Activated effector memory CD4-positive, alpha-beta T cell treated with Interleukin-2 at 50 U/mL for 16 hours (primary cell): ENCODE measurements at places on chromosomes 4 and X.

- no peak for DNase-seq
Measured at GRCh38 chr4:40199179-40199670, 2.4 kb downstream of the RHOH start.

GRCh38 chr4:86834901-86835300 is 14.3 kb downstream of the SLC10A6 start:
- DNase-seq: no peak

- DNase-seq: no peak
Measured at GRCh38 chrX:110425222-110426154, 66.8 kb downstream of the RTL9 start.

GRCh38 chr4:181509073-181509472 is 734.1 kb upstream of the TENM3 start:
- no peak for DNase-seq

DNA sequence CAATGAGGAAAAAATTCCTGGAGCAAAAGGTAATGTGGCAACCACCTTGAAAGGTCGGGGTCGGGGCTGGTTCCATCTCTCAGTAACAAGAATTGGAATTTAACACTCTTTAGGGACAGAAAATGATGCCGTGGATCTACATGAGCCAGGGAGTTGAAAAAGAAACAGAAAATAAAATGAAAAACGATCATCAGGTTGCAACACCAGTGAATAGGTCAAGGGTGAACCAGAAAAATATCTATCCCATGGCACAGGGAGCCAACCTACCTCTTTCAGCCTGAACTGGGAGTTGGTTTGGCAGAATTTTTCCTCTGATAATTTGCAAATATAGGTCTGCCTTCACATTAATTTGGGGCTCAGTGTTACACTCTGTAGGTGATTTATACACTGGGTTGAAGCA is 93.7 kb downstream of the C4orf33 start:
- no peak for DNase-seq

- DNase-seq: no peak
Measured at GRCh38 chr4:172780566-172781081, 388.0 kb upstream of the GALNT7 start.

- no peak for DNase-seq
Measured at GRCh38 chrX:73765776-73766430, 202.9 kb downstream of the CHIC1 start.

GRCh38 chrX:24113181-24113580 is 36.3 kb upstream of the ZFX start:
- no peak for DNase-seq
